NAMALWA (cell line): ENCODE measurements at places on chromosomes 1 and 21.

DNA sequence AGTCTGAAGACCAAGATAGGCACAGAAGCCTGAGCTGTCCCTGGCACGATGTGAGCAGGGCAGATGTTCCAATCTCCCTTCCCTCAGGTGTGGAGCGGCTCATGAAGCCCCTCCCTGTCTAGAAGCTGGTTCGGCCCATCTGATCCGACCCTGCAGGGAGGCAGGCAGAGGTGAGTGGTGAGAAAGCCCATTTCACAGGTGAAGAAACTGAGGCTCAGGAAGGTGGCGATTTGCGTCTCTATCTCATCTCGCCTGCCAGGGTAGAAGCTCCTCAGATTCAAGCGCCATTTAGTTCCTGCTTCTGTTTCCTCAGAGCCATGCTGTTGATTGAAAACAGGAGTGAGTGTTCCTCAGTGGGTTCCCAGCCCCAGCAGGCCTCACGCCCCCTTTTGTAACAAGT is 16.9 kb upstream of the TENT5B start:
- no peak for DNase-seq

DNA sequence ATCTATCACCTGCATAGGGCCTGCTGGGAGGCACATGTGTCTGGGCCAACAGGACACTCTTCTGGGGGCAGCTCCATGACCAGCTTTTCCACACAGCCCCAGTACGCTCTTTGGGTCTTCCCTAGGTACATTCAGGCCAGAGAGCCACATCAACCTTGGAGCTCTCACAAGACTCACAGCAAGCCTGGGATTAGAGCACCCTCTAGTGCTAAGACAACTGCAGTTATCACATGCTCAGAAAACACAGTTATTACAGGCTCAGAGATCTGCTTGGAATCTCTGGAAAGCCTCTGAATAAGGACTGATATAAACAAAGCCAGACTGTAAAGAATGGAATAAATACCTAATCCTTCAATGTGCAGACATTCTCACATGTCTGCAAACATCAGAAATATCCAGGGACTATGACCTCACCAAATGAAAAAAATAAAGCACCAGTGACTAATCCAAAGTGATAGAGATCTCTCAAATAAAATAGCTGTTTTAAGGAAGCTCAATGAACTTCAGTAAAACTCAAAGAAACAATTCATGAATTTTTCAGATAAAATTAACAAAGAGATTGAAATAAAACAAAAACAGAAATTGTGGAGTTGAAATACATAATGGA is 563.9 kb upstream of the NR5A2 start:
- DNase-seq, result peak; percentile 81

GRCh38 chr1:178739285-178740045 is 14.4 kb downstream of the RALGPS2 start:
- no peak for DNase-seq

DNA sequence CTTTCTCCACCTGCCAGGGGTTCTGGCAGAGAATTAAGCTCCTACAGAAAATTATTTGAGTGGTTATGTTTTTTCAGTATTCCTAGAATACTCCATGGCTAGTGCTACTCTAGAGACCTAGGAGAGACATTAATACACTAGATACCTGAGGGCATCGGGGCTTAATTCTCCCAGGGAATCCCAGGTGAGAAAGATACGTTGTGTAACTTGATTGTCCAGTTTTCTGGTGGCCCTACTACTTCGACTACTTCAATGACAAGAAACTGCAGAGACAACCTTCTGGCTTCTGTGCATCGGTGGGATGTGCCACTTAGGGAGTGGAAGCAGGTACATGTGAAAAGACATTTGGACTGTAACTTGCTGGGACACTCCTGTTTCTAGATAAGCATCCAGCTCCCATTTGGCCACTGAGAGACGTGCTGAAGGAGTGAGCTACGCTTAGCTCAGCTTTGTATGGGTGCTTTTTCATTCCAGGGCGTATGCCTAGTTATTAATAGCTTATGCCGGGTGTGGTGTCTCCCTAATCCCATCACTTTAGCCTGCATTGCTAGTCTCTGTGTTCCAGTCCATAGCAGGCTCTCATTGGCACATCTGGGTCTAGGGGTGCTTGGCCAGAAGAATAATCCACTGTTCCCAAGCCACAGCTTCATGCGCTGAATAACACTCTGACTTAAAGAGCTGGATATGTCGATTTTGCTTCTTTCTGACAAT is 300.7 kb downstream of the SIPA1L2 start:
- no peak for DNase-seq

DNA sequence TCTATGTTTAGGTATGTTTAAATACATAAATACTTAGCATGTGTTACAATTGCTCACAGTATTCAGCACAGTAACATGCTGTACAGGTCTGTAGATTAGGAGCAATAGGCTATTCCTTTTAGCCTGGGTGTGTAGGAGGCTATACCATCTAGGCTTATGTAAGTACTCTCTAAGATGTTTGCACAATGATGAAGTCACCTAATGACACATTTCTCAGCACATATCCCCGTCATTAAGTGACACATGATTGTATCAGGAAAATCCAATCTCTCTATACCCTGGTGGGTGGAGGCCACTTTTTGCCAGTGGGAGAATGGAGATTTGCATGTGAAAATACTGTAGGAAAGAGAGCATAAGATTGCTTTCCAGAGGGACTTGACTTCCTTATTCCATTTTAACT is 5.5 kb upstream of the TEDDM1 start:
- DNase-seq, result no peak

DNA sequence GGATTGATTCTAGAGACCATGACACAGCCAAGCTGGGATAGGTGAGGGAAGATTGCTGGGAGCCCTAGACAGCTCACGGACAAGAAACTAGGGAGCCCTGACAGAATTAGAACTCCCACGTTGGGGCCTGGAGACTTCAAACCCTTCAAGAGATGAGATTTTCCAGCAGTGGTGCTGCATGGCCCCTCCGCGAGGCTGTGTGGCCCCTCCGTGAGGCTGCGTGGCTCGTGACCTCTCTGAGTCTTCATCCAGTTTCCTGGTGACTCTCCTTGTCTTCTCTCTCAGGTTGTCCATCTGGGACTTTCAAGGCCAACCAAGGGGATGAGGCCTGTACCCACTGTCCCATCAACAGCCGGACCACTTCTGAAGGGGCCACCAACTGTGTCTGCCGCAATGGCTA is 109.9 kb downstream of the LACTBL1 start:
- no peak for DNase-seq

- no peak for DNase-seq
Measured at GRCh38 chr21:41641510-41641815, 125.4 kb downstream of the RIPK4 start.

DNA sequence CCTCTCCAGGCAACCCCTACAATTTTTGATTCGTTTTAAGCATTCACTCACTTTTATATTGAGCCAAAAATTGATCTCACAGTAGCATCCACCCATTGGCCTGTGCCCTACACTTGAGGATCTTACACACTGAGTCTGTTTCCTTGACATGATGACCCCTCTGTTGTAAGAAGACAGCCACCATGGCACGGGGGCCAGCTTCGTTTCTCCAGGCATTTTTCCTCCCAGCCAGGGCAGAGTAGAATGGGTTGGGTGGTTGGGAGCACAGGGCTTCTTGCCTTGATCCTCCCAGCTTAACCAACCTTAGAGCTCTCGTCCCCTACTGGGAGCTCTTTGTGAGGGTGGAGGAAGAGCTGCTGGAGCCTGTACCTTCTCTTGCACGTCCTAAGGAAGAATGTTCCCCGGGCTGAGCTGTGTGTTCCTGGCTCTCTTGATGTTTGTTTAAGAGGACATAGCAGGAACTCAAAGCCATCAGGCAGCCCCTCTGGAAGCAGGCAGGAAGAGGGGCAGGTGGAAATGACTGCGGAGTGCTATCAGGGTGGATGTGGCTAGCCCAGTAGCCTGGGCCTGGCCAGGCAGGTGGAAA is 213.2 kb upstream of the TMEM51 start:
- no peak for DNase-seq

GRCh38 chr1:226670073-226670472 is 69.0 kb downstream of the ITPKB start:
- DNase-seq, result no peak

- no peak for DNase-seq
Measured at GRCh38 chr21:43345746-43346409, 81.1 kb downstream of the SIK1 start.

DNA sequence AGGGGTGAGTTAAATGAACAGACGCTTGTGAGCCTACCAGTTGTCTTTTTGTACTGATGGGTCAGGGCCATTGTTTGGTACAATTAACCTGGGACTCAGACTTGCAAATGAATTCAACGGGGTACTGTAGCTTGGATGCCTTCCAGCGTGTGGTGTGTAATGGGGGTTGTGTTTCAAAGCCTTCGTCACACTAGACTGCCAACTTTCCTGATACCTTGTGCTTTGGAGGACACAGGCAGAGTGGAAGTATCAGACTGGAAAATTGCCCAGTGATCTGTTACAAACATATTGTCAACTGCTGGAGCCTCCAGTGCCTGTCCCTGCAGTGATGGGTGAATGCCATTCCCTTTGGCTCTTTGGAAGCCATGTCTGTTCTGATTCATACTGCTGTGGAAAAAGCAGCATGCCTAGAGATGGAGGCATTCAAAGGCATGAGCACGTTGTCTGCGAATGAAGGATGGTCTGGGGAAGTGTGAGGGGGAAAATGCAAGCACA is 384.5 kb downstream of the LMX1A start:
- DNase-seq, result no peak

GRCh38 chr1:170698301-170699275 is 34.7 kb downstream of the PRRX1 start:
- no peak for DNase-seq

DNA sequence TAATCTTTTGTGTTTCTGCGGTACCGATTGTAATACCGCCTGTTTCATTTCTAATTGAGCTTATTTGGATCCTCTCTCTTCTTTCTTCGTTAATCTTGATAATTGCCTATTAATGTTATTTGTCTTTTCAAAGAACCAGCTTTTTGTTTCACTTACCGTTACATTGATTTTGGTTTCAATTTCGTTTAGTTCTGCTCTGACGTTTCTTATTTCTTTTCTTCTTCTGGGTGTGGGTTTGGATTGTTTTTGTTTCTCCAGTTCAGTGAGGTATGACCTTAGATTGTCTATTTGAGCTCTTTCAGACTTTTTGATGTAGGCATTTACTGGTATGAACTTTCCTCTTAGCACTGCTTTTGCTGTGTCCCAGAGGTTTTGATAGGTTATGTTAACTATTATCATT is 9.4 kb downstream of the OR2M2 start:
- no peak for DNase-seq

GRCh38 chr1:97038410-97038809 is 316.8 kb downstream of the PTBP2 start:
- no peak for DNase-seq

DNA sequence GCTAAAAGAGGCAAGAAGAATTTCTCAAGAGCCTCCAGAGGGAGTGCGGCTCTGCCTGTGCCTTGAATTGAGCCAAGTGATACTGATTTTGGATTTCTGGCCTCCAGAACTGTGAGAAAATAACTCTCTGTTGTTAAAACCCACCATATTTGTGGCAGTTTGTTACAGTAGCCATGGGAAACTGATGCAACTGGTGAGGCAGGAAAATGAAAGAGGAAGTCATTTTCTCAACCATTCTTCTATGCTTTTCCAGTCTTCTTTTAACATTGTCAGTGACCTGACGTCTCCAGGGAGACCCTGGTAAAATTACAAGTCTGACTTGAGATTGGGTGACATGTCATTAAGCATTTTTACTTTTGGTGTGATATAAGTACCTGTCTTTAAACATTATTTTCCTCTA is 5.8 kb downstream of the OR6P1 start:
- peak; percentile 86 for DNase-seq

DNA sequence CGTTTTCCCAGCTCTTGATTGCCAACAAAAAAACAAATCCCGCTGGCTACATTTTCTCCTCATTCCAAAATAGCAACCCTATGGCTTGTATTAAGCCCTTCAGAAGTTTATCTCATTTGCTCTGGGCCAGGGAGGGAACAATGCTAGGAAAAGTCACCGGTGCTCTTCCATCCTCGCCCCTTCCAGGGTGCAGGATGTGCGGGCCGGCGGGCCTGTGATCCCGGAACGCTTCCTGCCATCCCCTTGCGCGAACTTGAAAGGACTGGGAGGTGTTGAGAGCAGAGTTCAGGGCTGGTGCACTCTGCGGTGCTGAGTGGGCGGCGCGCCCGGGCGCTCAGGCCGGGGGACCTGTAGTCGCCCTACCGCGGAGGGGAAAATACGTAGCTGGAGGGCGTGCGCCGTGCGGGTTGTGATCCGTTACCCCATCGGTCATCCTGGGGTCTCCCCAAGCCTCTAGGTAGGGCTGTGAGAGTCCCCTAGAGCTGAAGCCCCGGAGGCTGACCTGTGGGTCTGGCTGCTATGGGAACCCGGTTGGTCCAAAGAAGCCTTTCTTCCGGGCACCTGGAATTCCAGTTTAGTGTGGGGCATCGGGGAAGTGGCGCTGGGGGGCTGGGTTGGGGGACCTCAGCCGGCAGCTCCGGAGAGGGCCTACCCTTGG is 13.1 kb downstream of the NR5A2 start:
- DNase-seq, result no peak

DNA sequence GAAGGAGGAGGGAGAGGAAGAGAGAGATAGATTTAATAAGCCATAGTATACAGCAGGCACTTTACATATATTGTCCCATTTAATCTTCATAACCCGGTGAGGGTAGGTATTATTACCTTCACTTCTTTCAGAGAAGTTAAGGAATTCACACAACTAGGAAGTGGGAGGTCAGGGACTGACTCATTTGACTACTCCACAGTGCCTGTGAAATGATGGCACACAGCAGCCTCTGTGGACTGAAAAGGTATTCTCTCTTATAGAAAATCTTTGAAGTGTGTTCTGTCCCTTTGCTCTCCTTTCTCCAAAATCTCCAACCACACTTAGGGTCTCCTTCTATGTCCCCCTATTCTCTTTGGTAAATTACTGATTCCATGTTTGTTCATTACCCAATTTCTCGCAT is 23.9 kb downstream of the PALMD start:
- no peak for DNase-seq

GRCh38 chr1:158942490-158942889 is 11.1 kb downstream of the PYHIN1 start:
- DNase-seq, result no peak

DNA sequence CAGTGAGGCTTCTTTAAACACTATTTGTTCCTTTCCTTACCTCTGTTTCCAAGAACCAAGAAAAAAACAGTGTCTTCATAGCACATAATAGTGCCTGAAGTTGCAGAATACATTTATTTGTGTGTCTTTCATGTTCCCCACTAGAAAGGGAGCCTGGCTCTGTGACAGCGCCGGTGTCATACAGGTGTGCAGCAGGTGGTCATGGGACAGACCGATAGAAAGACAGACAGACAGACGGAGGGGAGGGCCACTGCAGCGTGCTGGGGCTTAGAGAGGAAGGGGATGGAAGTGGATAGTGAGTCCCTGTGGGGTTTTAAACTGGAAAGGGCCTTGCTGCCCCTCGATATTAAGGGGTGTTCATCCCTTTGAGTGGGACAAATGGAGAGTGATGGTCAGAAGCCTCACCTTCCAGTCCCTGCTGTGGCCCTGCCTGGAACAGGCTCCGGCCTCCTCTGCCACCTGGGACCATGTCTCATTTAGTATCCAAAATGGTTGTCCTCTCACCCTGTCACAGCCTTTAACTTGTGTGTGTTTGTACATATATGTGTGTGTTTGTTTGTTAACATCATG is 152.9 kb downstream of the PGBD5 start:
- DNase-seq, result no peak

- DNase-seq, result no peak
Measured at GRCh38 chr1:59156526-59157199, 140.2 kb upstream of the FGGY start.

GRCh38 chr1:24150234-24151174 is 7.6 kb upstream of the IL22RA1 start:
- DNase-seq, result peak; percentile 81
